Natural killer cell treated with Interleukin-12 subunit alpha and Interleukin-12 subunit beta and Interleukin-15 and Interleukin-18, amount 100 ng/mL, for 72 hours (primary cell): ENCODE measurements at places on chromosomes 2 and 18. TPM values are rescaled to one million over a fixed set of nuclear protein-coding genes. Genes with fewer than 3 reads are reported as not detected.

The MC2R gene
- total RNA-seq = not detected

The NCK2 gene
- total RNA-seq = 47.4 TPM

The GPR45 gene
- total RNA-seq = not detected

The RBBP8 gene
- 32.2 TPM for total RNA-seq

The LIMS3 gene
- total RNA-seq = 1.0 TPM

The TEX51 gene
- total RNA-seq = not detected

The CEP192 gene
- total RNA-seq = 49.2 TPM

The C1QL2 gene
- total RNA-seq = not detected

DNA sequence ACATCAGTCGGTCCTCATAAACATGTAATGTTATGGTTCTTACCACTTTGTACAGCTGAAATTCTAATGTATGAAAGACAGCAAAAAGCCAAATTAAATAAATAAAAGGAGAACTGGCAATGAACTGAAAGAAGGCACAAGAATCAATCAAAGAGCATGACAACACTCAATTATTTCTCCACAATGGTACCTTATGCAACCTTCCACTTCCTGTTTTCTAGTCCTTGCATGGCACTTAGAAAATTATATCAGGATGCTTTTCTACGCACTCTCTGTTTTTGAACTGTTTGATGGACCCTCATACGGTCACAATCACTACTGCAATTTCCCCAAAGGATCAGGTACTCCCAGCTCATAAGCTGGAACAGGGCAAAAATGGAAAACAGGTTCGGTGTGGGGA lies 81.6 kb downstream of the EPB41L3 start:
- no peak for DNase-seq

GRCh38 chr2:75464348-75464946 lies 96.3 kb downstream of the EVA1A start:
- no peak for DNase-seq

DNA sequence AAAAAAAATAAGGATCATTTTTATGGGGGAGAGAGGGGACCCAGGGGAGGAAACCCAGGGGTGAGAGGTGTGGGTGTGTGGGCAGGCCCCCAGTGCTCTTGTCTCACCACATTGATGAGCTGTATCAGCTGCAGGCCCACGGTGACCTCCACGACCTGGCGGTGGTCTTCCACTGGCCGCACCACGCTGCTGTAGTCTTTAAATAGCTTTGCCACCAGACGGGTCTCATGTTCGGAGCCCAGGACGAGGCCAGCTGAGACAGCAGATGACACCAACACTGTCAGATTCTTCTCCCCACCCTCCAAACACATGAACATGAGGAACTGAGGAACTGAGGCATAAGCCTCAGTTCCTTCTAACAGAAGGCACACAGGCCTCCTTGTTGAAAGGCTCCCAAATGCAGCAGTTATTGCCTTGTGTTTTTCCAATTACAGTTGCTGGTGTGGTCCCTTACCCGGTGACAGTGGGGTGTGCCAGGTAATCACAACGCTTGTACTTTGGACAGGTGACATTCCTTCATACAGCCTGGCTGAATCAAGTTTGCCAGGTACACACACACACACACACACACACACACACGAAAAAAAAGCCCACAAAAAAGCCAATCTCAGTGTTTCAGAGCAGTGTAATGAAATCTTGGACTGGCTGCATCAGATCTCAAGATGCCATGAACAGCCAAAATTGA lies 4.7 kb downstream of the CHRNA1 start:
- DNase-seq = no peak

GRCh38 chr2:227816507-227817294 lies 3.1 kb downstream of the CCL20 start:
- DNase-seq = no peak

DNA sequence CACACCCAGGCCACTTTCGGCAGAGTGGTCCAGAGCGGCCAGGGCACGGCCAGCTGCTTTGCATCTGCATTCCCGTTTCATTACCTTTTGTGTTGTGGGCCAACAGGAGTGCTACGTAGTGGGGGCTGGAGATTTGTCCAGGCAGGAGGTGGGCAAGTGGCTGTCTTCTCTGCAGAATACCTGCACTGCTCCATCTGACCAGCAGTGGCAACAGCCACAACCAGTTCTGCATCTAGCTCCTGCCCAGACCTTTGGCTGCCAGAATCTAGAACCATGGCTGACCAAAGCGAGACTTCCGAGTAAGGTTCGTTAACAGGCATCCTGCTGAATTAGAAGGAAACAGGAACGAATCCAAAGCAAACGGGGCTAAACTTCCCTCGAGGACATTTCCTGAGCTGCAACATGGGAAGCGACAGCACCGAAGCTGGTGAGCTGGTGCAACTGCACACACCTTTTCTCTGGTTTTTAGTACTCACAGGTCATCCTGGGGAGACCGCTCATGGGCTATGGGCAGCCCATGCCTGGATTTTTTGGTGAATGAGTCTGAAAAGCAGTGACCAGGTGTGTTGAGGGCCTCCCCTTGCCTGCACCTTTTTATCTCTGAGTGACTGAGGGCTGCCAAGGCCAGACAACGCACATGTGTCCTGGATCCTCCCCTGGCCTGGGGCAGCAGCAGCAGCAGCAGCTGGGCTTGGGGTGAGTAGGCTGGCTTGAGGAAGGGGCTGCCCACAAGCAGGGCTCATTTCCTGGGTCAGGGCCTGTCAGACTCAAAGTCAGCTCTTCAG lies 10.5 kb downstream of the GDF7 start:
- DNase-seq = no peak

GRCh38 chr2:164911832-164912231 lies 43.5 kb downstream of the SLC38A11 start:
- no peak for DNase-seq

DNA sequence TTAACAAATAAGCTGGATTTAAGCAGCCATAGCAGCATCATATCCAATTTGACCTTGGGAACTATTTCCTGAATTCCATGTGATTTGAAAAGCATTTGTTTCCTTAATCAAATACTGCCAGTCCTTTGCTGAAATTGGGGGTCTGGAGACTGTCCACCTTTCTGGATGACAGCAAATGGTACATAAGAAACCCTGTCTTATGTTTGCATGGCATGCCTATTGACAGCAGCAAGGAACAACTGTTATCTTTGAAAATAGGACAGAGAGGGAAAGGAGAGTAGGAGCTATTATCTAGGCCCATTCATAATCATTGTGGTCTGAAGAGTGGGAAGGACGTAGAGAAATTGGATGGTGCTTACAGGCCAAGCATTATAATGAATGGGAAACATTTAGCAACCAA lies 129.2 kb upstream of the CTNNA2 start:
- DNase-seq = no peak

DNA sequence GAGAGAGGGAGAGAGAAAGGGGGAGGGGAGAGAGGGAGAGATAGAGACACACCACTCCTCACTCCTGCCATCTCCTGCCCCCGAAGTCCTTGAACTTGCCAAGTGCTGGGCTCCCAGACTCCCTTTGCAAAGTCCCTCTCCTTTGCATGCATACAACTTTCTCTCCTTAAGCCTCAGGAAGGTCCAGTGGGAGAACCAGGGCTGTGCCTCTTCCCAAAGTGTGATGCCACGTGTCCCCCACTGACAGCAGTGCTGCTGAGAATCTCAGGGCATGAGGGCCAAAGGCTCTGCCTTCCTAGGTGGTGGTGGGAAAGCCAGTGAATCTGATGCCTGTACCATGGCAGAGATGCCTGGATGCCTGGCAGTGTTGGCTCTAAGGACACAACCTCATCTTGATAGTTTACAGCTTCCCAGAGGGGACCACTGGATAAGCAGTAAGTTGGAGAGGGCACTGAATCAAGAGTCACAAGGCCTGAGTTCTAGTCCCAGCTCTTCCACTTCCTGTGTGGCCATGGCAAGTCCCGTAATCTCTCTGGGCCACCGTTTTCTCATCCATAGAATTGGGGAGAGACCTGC lies 103.4 kb downstream of the CLIP4 start:
- DNase-seq = no peak

- DNase-seq = no peak
Measured at GRCh38 chr2:203261326-203262159, 22.7 kb downstream of the CYP20A1 start.

- DNase-seq = no peak
Measured at GRCh38 chr2:100699131-100699530, 120.8 kb upstream of the NPAS2 start.

DNA sequence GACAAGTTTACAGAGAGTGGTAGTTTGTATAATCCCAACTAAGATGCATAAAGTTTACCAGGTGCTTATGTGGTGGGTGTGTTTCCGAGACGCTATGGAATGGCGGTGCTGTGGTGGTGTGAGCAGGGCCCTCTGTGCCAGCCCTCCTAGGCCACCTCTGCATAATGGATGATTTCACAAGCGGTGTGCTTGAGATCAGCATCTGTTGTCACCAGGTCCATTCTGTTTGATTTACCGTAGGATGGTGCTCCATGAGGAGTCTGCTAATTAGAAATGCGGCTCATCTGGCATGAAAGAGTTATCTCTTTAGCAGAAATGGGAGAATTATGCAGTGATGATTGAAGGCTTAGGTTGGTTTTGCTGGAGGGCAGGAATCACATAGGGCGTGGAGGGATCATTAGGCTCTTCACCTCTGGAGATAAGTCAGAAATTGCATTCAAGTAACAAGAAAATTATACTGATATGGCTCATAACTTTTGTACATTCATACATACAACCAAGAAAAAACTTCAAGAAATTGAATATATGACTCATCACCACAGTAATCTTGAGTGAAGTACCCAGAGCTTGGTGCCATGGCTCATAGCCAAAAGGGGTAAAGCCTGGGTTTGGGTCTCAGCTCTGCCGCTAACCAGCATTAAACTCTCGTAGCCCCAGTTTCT lies 41.4 kb downstream of the CRIM1 start:
- no peak for DNase-seq
